ENCODE measurements at places on chromosomes 6 and 20.

- DNase-seq, result no peak
Measured at GRCh38 chr6:3725145-3726047, 26.1 kb downstream of the PXDC1 start.

- no peak for DNase-seq
Measured at GRCh38 chr20:20367575-20368417, at the start of gene INSM1. INSM1 (plus strand) TSS chr20:20368104; CDS start chr20:20368268, 164 bp downstream.

DNA sequence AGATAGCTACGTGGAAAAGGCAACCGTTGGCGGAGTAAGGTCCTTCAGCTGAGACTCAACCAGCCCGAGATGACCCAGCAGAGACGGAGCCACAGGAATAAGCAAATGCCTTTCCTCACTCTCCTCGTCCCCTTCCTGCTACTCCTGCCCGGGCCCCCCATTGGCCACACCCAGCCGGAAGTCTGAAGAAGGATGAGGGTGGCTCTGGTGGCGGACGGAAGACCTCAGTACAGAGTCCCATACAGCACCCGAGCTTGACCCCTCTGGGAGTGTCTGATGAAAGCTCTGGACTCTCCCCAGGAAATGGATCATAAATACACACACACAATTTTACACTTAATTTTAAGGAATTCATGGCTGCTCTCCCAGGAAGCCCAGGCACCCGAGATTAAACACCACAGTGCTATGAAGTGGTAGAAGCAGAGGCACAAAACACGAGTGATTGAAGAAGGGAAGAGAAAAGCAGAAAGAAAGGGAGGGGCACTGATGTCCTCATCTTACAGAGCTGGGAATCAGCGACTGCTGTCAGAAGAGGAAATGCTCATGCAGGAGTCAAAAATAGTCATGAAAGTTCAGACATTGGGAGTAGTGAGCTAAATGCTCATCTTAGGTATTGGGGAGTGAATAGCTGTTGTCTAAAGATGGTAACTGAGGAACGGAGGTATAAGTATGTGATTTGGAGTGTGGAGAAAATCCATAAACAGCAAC lies 125.6 kb downstream of the BANF2 start:
- no peak for DNase-seq

DNA sequence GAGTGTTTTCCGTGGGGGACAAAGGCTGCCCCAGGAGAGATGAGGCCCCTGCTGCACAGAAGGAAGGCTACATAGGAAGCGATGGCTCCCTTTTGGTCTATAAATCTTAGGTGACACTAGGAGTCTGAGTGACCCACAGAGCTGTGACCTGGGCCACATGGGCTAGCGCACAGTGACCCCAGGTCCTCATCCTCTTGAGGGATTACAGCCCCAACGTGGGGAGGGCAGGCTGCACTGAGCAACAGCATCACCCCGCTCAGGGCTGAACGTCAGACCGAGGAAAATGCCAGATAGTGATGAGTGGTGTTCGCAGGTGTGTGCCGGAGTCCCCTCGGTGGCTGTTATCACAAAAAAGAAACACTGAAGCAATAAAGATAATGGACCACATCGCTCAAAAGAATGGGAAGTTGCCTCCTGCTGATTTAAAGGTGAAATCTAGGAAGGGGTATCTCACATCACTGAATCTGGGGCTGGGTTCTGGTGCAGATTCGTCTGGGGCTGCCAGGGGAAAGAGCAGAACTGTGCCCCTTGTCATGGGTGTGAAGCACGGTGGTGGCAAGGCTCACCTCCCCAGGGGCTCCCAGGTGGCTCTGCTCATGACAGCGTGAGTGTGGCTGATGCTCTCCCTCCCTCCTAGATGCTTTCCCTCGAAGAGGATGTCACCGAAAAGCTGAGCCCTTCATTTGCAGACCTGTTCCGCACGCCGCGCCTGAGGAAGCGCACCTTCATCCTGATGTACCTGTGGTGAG lies 14.5 kb downstream of the SLC22A1 start:
- DNase-seq, result no peak
